Stimulated activated CD8-positive, alpha-beta memory T cell treated with anti-CD3 and anti-CD28 coated beads, Interleukin-4, amount 100 ng/mL, for 48 hours (primary cell): ENCODE measurements at places on chromosomes 12 and 14.

GRCh38 chr12:121810833-121811433 is 7.1 kb downstream of the SETD1B start:
- DNase-seq: no peak

DNA sequence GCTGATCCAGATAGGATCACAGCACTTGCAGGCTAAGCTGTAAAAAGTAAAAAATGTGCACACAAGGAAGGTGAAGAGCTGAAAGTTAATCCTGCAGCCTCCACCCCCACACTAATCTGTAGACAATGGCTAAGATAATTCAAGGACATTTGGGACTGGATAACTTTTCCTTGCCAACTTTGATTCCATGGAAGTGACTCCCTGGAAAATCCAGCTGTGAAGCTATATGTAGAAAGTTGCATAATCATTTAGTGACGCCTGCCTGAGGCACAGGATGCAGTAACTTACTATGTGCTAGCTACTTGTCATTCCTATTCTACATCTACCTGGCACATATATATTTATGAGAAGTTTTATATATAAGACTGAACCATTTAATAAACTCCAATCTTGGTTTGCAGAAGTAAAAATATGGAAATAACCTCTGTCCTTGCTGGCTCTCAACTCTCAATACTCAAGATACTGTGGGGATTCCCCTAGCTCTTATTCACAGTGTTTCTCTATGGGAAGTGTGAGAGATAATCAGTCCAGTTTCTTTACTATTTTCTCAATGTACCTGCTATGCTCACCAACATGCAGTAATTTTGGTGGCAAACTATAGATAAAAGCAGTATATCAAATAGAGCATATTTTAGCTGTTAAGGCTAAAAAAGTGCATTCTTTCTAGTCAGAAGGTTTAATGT is 14.8 kb downstream of the LDHB start:
- DNase-seq: no peak

DNA sequence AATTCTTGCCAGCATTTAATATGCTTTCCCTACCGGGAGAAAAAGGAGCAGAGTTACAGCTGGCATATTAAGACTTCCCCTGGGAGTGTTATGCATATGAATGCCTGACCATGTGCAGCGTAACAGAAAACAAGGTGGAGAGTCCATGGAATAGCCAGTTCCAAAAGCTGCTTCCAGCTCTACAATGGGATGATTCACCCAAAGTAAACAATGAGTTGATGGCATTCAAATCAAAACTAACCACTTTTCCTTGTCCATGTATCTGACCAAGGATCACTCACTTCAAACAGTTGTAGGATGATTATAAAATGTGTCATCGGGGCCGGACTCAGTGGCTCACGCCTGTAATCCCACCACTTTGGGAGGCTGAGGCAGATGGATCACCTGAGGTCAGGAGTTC is 48.1 kb upstream of the BICDL1 start:
- no peak for DNase-seq

GRCh38 chr14:98742001-98742400 is 530.0 kb downstream of the BCL11B start:
- DNase-seq: no peak

- DNase-seq: no peak
Observed at GRCh38 chr12:82517027-82517426, 158.7 kb downstream of the METTL25 start.

DNA sequence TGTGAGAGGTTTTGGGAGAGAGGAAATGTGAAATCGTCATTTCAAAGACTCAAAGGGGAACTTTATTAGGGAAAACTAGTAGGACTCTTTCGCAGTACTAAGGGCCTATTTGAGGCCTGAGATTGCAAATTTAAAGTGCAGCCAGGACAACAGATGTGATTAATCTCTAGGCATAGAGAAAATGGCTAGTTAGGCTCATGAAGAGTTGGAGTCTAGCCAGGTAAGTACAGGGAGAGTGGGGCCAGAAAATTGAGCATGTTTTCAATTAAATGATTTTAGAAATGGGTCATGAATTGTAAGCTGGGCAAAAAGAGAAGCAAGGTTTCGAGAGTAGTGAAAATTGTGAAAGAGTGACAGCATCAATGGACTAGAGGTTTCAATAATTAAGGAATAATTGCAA is 91.9 kb upstream of the LMNTD1 start:
- DNase-seq: no peak

GRCh38 chr14:85687456-85687855 is 157.5 kb downstream of the FLRT2 start:
- no peak for DNase-seq
